Stimulated activated CD8-positive, alpha-beta memory T cell treated with anti-CD3 and anti-CD28 coated beads, Interleukin-12 subunit alpha, Interleukin-12 subunit beta, amount 100 ng/mL, for 4 hours (primary cell): ENCODE measurements at places on chromosomes 7 and 10.

DNA sequence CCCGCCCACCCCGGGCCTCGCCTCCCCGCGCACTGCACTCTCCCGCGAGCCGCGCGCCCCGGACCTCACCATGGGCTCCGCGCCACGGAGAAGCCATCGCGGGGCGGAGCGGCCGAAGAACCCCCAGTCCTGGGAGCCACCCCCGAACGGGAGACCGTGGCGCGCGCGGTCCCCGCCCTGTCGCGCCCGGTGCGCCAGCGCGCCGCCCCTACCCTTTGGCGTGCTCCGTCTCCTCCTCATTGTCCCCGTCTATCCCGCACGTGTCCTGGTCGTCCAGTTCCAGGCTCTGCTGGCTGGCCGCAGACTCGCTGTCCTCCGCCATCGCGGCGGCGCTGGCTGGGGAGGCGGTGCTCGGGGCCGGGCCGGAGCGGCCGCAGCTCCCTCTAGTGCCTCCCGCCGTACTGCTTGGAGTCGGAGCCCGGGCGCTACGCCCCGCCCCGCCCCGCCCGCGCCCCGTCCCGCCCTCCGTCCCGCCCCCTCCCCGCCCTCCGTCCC, at the start of gene NMT2:
NMT2 (minus strand) TSS at position 403 of the 495 bp plus-strand sequence; CDS start at position 322, 81 bp downstream.
- no peak for DNase-seq

DNA sequence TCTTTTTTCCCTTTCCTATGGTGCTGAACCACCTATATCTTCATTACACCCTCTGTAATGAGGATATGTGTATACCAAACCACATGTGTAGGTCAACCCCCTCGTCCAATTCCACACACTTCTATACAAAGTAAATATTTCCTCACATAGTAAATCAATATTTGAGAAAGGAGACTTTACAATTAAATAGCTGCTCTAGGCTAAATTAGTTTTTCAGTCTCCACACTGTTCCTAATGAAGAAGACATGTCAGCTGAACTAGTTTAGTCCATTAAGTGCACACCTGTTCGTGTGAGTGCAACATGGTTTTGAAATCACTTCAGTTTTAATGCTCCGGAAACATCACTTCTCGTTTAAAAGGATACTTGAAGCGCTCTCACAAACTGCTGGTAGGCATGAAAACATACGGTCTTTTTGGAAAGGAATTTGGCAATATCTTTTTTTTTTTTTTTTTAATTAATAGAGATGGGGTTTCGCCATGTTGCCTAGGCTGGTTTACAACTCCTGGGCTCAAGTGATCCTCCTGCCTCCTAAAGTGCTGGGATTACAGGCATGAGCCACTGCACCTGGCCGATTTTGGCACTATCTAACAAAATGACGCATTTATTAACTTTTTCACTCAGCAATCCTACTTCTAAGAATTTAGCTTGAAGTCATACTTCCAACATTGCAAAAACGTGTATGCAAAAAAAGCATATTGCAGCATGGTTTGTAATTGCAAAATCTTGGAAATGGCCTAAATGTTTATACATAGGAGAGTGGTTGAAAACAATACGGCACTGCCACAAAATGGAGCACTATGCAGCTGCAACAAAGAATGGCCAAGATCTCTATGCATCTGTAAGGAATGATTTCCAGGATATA, 2.1 kb upstream of the XRCC2 start:
- DNase-seq = no peak

- no peak for DNase-seq
Observed at GRCh38 chr7:101870361-101871062, 53.1 kb downstream of the CUX1 start.

DNA sequence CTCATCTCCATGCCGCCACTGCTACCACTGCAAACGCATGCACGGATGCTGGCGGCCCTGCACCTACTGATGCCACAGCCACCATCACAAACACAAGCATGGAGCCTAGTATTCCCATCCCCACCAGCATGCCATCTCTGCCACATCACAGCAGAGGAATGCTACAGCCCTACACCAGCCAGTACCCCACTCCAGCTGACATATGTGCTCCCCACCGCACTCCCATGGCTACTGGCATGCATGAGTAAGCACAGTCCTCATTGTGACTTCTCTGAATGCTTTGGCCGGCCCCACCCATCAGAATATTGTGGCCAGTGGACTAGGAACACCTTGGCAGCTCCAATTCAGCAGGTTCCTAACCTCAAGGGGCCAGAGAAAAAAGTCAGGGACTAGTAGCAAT, 705.5 kb downstream of the POM121L12 start:
- DNase-seq = no peak

- DNase-seq = no peak
Observed at GRCh38 chr7:151009327-151010036, 14.8 kb downstream of the ATG9B start.

DNA sequence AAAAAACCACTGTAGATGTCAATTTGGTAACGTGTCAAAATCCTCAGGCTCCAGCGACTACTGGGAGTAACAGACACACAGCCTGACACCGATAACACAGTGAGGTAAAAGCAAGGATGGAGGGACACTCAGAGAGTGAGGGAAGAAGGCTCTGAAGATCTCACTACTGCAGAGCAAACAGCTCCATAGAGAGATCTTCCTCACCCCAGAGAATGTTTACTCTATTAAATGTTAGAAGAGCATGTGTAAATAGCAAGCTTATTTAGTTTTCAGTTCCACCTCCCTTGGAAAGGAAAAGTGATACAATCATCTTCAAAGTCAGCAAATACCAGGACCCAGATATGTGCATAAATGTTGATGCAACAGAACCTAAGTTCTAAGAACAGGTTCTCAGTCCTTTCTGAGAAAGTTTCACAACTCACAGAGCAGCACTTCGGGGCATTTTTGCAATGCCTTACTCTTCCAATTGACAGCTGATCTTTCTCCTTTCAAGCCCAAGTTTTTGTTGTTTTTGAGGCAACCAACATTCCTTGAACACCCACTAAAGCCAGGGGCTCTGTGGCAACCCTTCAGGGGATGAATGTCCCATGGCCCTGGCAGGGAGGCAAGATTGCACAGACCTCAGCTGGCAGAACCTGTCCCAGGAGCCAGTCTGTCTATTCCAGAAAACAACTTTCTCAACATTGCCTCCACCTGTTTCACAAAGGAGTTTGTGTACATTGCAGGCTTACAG, 177.4 kb downstream of the SFMBT2 start:
- no peak for DNase-seq

DNA sequence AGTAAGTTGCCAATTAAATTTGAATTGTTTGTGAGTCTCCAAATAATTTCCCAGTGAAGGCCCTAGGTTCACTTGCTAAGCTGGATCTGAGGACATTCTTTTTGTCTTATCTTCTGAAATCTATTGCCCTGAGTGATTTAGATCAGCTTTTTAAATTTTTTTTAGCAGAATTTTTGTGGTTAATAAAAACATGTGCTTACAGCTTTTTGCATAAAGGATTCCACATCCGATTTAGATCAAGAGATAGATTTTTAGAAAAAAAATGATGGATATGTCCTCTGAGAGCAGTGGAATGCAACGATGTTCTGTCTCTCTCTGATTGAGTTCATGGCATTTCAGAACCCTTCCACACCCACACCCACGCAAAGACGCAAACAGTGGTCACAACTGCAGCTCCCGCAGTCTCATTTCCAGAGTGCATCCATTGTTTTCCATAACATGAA, 358.8 kb downstream of the SUGCT start:
- no peak for DNase-seq

- no peak for DNase-seq
Observed at GRCh38 chr10:119221201-119221600, 13.8 kb downstream of the GRK5 start.

DNA sequence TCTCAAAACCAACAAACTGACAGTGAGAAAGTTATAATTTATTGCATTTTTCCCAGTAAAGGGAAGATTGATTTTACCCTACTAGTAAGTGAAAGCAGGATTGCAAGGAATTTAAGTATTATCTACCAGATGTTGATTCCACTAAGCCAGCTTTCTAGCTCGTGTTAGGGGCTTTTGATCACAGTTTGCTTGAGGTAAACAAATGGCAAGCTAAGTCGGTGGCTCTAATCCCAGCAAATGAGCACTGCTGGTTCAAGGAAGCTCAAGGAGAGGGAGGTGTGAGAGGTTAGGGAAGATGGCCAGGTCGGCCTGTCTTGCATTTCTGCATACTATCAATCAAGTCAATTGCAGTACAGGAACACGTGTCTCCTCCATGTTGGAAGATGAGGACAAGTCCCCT, 448.7 kb upstream of the POM121L12 start:
- DNase-seq = no peak

GRCh38 chr7:158707610-158708009, 3.0 kb upstream of the NCAPG2 start:
- no peak for DNase-seq

DNA sequence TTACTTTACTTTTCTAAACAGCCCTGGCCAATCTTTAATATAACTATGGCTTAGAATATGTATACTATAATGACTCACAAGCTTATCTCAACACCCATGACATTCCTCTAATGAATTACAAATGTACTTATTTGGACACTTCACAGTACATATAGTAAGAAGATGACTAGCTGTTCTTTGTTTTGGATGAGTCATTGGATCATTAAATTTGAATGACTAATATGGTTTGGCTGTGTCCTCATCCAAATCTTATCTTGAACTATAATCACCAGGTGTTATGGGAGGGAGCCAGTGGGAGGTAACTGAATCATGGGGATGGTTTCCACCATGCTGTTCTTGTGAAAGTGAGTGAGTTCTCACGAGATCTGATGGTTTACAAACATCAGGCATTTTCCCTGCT, 807.5 kb upstream of the SORCS1 start:
- no peak for DNase-seq

DNA sequence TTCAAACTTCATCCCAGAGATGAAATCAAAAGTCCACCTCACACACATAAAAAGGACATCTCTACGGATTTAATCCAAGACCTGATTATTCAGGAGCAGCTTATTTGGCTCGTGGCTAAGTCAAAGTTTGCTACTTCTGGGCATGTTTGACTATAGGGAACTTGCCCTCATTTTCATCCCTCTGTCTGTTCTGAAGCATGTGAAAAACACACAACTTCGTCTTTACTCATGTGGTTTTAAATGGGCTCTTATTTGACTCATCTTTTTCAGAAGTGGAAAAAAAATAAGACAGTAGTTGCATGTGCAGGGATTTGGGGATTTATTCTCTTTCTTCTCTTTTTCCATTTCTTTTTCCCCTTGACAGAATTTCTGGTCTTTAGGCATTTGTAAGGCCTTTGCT, 295.9 kb downstream of the TFEC start:
- DNase-seq = no peak

DNA sequence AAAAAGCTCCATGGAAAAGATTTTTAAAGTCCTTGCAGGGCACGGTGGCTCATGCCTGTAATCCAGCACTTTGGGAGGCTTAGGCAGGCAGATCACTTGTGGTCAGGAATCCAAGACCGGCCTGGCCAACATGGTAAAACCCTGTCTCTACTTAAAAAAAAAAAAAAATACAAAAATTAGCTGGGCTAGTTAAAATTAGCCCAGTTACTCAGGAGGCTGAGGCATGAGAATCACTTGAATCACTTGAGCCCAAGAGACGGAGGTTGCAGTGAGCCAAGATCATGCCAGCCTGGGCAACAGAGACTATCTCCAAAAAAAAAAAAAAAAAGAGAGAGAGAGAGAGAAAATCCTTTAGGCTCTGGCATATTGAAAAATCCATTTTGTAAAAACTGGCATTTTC, 61.9 kb downstream of the CCDC6 start:
- no peak for DNase-seq

- no peak for DNase-seq
Observed at GRCh38 chr10:117635826-117636225, 93.3 kb downstream of the EMX2 start.

- DNase-seq = no peak
Observed at GRCh38 chr10:113977174-113977573, 66.5 kb upstream of the ADRB1 start.

GRCh38 chr10:26981232-26981824, 119.0 kb downstream of the ANKRD26 start:
- DNase-seq = no peak

DNA sequence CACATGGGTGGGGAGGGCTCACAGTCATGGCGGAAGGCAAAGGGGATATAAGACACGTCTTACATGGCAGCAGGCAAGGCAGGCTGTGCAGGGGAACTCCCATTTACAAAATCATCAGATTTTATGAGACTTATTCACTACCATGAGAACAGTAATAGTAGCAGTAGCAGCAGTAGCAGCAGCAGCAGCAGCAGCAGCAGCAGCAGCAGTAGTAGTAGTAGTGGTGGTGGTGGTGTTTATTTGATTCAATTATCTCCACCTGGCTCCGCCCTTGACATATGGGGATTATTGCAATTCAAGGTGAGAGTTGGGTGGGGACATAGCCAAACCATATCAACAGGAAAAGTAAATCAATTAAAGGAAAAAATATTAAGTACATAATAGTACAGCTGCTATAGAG, 184.7 kb downstream of the LRMDA start:
- DNase-seq = no peak

GRCh38 chr7:73737491-73738219, 947 bp downstream of the ABHD11 start:
- no peak for DNase-seq

GRCh38 chr7:104793066-104793465, 220.9 kb upstream of the KMT2E start:
- DNase-seq = no peak

DNA sequence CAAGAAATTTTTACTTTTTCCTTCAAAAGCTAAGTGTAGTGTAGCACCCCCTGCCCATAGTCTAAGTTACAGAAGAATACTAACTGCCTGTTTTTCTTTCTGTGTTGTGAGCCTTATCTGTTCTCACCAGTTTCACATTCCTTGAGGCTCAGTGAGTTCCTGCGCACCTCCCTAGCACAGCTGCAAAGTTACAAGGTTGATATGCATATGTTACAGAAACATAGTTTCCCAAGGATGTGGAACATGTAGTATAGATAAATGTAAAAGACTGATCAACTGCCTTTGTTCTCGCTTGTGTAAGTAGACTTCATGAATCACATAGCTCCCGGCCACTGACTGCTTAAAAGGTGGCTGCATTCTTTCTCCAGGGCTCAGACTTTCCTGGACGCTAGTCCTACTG, 6.7 kb upstream of the ZNF33B start:
- no peak for DNase-seq

GRCh38 chr10:125344573-125345171, 184.3 kb upstream of the CTBP2 start:
- no peak for DNase-seq

DNA sequence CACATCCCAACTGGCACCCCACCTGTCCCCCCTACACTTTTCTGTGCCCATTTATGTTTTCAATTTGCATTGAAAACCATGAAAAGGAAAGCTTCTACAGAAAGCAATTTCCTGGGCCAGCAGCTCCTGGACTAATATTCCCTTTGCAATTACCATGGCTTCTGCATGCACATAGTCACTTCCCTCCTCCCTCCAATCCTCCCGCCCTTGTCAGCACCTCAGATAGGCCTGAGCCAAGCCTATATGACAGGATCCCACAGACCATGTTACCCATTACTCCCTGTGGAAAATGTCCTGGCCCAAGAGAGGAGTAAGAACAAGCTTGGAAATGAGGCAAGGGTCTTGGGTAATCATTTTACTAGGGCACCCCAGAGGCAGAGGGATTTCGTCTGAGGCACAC, 38.1 kb downstream of the FBXW4 start:
- DNase-seq = no peak

GRCh38 chr10:21954690-21955089, 48.8 kb downstream of the DNAJC1 start:
- DNase-seq = no peak

- no peak for DNase-seq
Observed at GRCh38 chr7:141200191-141201108, 126.6 kb downstream of the TMEM178B start.

- DNase-seq = no peak
Observed at GRCh38 chr7:87395442-87396020, 50.1 kb downstream of the CROT start.
